ENCODE measurements at places on chromosomes 11 and 22.
A peak's percentile ranks its signal among the peaks of the same experiment; 100 is the strongest.

GRCh38 chr22:29310065-29310862 lies 3.8 kb downstream of the GAS2L1 start:
- no peak for DNase-seq

DNA sequence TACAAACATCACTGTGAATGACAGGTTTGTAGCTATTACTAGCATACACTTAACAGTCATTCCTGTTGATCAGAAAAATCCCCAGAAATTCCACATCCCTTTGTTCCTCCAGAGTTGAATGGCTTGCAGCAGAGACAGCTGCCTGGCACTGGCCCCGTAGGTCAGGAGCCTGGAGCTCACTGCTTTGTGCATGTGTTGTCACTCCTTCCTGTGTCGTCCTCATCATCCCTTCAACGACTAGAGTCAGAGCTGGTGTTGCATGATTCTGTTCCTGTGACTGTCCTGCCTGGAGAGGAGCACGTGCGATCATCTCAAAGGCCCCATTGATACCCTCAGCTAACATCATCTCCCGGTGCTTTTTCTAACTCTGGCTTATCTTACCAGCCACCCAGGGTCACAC lies 58.3 kb downstream of the LDLRAD3 start:
- DNase-seq, result no peak

- DNase-seq, result no peak
Observed at GRCh38 chr11:116400081-116400480, 372.7 kb downstream of the BUD13 start.

- no peak for DNase-seq
Observed at GRCh38 chr22:45698094-45698493, 26.5 kb downstream of the ATXN10 start.

DNA sequence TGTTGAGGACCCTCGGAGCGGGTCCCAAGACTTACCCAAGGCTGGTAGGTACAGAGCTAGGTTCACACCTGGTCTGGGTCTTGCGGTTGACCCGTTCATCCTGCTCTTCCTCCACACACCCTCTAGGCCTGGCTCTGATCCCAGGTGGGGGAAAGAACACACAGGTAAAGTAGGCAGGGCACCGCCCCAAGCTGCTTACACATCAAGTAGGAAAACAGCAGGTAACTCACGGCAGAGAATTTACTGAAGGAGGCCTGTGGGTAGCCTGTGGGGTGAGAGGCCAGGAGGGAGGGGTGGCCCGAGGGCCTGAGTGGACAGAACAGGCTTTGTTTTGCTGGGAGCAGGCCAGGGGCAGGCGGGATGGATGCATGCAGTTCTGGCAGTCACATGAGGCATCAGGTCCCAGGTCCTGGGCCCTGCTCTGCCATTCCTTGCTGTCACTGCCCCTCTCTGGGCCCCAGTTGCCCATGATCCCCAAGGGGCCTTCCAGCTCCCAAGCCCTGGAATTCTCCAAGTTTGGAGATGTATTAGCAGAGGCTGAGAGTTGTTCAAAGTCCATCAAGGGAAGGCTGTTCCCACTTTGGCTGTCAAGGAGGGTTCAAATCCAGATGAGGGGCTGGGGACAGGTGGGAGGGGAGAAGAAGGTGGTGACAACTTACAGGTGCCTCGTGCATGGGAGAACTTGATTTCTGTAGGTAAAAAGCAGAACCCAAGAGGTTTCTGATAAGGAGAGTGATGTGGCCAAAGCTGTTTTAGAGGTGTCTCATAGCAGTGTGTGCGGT lies 5.7 kb downstream of the TSKU start:
- no peak for DNase-seq

- no peak for DNase-seq
Observed at GRCh38 chr11:67571443-67571842, 12.2 kb upstream of the GSTP1 start.

GRCh38 chr11:95508219-95508890 lies 277.4 kb upstream of the SESN3 start:
- no peak for DNase-seq

DNA sequence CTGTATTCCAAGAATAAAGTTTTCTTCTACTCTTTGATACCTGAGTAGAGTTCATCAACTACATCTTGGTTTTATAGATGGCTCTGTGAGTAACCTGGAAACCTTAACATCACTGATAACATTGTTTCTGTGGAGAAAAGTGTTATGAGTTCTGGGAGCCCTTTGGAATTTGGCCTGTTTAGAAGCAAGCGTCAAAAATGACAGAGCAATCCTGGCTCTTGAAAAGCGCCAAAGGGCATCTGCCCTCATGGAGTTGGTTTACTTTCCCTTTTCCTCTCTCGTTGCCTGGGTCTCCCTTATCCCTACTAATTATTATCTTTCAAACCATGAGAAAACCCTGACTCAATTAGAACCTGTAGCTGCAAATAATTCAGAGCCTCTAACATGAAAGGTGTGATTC lies 140.1 kb downstream of the DBX1 start:
- DNase-seq, result no peak

- no peak for DNase-seq
Observed at GRCh38 chr11:1571760-1572196, 293 bp downstream of the DUSP8 start.

DNA sequence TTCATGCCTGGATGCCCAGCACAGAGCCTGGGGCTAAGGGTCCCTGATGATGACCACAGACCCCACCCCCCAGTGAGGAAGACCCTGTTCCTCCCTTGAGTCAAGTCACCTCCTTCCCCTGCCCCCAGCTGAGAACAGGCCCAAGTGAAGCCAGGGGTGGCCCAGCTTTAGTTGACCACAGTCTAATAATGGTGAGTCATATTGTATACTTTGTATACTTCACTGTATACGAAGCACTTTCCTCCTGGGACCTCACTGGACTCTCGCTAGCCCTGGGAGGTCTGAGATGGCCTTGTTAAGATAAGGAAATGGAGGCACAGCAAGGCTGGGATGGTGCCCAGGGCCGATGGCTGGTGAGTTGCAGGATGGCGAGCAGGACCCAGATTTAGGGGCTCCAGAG lies 3.7 kb upstream of the FLRT1 start:
- DNase-seq, result no peak

GRCh38 chr11:63508009-63508408 lies 2.1 kb downstream of the LGALS12 start:
- no peak for DNase-seq

- no peak for DNase-seq
Observed at GRCh38 chr11:107139396-107139795, 121.1 kb upstream of the GUCY1A2 start.

- no peak for DNase-seq
Observed at GRCh38 chr11:29261831-29262230, 755.0 kb downstream of the KCNA4 start.

DNA sequence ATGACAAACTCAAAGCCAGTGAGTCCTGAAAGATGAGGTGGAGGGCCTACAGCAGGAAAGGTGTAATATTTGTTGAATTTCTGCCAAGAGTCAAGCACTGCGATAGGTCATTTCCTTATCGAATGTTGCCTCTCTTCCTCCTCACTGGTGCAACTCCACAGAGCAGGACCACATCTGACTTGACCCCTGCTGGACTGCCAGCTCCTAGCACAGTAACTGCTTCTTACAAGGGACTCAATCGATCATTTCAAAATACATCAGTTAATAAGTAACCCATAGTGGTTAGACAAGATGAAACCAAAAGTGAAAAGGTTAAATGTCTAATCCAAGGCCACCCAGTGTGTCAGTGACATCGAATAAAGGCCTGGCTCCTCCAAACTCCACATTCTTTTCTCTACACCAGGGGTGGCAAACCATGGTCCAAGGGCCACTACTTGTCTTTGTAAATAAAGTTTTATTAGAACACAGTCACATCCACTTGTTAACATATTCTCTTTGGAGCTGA lies 98.5 kb upstream of the CSNK2A3 start:
- no peak for DNase-seq

GRCh38 chr22:27483095-27483785 lies 318.3 kb downstream of the MN1 start:
- no peak for DNase-seq

DNA sequence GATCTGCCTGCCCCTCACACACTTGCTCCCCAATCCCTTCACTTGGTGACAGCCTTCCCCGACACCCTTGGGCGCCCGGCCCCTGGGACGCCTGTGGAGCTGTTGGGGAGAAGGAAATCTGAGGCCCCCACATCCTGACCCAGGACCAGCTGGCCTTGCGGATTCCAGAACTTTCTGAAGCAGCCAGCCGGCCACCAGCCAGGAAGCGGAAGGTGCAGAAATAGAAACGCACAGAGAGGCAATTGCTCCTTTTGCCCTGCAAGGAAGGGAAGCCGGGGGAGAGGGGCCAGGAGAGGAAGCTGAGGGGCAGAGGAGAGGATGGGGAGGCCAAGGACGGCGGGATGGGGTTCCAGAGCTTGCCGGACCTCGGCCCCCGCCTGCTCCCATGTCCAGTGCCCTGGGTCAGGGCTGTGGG lies 66.7 kb upstream of the LINC01488 start:
- no peak for DNase-seq

GRCh38 chr11:1864831-1865665 lies 12.2 kb downstream of the LSP1 start:
- DNase-seq, result no peak

DNA sequence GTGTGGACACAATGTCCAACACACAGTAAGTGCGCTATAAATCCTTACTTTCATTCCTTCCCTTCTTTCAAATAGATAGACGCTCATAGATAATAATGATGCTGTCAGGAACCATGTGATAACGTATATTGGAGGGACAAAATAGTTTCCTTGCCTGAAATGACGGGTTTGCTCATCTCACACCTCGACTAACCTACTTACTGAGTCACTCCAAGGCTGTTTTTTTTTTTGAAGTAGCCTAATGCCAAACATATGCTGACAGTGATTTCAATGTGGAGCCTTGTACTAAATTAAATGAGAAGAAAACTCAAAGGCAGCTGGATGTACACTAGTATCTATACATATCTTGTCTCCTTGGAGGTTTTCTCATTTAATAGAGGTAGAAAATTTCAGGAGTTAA lies 400.5 kb downstream of the NELL1 start:
- DNase-seq, result no peak

DNA sequence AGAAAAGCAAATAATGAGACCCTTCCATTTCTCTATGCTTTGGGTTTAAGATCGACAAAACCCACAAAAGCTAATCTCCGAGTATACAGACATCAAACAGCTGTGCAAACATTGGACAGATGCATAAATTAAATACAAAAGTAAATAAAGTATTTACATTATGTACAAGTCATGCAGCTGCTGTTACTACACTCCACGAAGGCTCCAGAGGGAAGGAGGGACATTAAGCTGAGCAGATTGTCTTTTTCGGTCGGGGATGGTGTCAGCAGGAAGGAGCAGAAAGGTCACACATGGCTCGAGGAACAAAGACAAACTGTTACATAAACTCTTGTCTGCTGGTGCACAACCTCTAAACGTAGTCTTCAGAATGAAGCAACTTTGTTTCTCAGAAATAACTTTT lies 88.8 kb upstream of the BARX2 start:
- DNase-seq, result no peak

DNA sequence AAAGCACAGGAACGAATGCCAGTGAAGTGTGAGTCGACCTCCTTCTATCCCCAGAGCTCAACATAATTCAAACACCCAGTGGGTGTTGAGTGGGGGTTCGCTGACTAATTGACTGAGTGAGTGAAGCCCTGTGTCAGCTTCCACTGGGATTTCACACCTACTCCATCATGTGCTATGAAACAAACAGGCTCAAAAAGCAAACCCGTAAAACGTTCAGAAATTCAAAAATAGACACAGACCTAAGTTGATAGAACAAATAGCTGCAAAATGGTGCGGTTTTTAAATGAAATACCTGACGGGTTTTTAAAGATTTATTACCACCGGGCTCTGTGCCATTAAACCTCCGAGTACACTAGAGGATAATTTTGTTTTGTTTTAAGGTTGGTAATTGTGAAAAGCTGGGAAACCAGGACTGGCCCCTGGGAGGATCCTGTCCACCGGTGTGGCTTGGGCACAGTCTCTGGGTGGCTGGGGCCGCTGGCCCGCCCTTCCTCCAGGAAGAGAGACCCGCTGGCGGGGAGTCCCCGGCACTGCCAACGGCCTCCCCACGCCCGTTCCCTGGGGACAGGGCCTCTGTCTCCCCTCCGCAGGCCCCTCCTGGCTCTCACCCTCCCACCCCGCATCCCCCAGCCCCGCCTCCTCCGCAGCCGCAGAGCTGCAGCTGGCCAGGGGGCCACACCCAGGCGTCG lies 13.6 kb downstream of the KCNJ5 start:
- no peak for DNase-seq

DNA sequence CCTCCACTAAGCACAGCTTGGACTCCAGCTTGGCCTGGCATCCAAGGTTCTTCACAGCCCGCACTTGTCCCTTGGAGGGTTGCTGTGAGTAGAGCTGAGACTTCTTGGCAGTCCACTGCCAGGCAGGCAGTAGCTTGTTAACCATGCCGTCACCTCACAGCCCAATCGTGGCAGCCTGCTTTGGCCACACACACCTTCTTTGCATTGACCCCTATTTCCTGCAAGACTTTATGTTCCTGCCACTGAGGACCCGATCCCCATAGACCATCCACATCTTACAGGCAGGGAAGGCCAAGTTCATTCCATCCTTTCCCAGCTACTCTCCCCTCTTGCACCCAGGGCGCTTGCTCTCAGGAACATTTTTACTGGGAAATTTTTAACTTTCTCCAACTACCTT lies 2.5 kb upstream of the PYGM start:
- DNase-seq, result no peak

- peak; percentile 56 for DNase-seq
Observed at GRCh38 chr22:35430897-35431322, 31.0 kb downstream of the MCM5 start.

DNA sequence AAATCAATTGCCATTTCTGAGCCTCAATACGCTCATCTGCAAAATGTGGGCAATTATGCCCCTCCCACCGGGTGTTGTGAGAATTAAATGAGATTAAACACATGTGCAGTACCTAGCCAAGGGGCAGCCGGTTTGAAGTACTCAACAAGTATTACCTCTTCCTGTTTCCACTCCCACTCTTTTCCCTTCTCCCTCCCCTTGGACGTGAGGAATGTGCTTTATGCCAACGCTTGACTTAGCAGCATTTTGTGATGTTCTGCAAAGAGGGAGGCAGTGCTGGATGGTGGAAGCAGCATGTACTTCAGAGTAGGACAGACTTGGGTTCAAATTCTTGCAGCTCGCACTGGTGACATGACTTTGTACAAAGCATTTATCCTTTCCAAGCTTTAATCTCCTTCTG lies 306.0 kb downstream of the BUD13 start:
- no peak for DNase-seq

- peak; percentile 20 for DNase-seq
Observed at GRCh38 chr11:65416841-65417701, 5.5 kb upstream of the NEAT1 start.

GRCh38 chr22:36565686-36566085 lies 36.7 kb upstream of the EIF3D start:
- no peak for DNase-seq

- DNase-seq, result peak; percentile 60
Observed at GRCh38 chr11:75022759-75023396, 34.1 kb downstream of the NEU3 start.

DNA sequence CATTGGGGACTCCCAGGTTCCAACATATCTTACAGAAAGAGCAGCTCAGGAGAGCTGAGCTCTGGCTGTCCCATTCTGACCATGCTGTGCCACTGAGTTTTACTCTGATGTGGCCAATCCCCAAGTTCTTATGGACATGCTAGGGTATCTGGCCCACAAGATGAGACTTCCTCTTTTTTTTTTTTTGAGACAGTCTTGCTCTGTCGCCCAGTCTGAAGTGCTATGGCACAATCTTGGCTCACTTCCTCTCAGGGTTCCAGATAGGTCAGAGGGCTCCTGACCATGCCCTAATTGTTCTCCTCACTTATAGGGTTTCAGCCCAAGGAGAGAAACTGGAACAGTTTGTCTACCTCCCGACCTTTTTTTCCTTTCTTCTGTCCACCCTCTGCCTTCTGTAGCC lies 152.3 kb upstream of the CCDC90B start:
- DNase-seq, result no peak
